ENCODE measurements at places on chromosomes 6 and 20.
A peak's percentile ranks its signal among the peaks of the same experiment; 100 is the strongest.

DNA sequence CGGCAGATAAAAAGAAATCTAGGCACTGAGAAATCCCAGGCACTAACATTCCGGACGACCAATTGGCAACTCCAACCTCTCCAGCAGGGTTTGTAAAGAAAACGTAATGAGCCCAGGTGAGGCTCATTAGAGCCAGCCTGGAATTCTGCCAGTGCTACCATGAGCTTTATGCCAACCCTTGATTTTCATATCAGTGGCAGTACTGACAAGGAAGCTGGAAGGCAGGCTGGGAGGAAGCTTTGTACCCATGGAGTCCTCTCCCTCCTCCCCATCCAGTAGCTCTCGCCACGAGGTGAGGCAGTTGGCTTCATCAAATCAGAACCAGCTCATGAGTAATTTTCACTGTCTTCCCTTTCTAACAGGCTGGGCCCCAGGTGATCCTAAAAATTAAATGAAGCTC lies 250.2 kb downstream of the ZNF217 start:
- DNase-seq, result no peak

GRCh38 chr20:19981031-19981451 lies 36.1 kb upstream of the NAA20 start:
- peak; percentile 93 for DNase-seq

DNA sequence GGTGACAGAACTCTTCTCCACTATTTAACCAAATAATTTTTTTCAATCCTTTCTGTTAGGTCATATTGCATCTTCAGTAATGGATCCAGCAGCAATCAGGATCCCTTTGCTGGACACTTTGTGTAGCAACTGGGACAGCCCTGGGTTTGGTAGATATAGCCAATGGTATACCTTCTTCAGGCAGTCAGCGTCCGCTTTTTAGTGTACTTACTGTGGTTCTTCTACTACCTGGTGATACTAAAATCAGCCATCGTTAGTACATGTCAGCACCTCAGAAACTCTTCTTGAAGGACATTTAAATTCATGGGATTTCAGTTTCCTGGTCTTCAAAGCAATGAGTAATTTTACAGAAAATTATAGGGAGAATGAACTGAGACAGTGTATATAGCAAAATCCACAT lies 93.5 kb downstream of the ADGRG6 start:
- DNase-seq, result no peak

DNA sequence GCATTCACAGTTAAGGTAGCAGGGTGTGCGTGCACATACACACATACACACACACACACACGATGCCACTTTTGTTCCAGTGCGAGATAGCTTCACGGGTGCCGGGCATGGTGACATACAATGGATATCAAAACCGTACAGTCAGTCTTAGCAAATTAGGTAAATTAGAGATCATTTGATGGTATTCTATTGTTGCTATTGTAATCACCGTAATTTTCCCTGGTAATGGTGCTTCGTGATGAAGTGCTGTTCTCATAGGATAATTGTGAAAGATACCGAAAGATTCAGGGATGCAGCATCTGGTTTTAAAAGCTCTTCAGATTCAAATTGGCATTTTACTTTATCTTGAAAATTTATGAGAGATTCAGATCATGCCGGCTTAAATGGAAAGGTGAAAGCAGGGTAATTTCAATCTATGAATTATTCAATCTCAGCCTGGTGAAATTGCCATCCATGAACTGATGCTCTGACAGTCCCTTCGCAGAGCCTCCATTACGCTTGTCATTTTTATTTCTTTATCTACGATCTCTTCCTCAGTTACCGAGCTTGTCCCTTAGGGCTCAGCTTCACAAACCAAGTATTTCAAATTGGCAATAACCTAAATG lies 71.3 kb upstream of the SOX4 start:
- no peak for DNase-seq

DNA sequence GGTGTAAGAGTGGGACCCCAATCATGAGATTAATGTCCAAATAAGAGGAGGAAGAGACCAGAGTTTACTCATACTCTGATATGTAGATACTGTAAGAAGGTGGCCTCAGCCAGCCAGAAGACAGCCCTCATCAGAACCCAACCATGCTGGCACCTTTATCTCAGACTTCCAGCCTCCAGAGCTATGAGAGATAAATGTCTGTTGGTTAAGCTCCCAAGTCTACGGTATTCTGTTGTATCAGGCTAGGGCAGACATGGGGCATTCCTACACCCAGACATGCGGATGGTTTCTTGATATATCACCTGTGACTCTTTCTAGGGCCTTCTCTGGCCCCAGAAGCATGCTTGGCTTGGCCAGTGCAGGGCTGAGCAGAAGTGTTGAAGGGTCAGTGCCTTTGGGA lies 247.4 kb upstream of the RIN2 start:
- no peak for DNase-seq

- DNase-seq, result no peak
Measured at GRCh38 chr20:49199729-49200293, 11.7 kb upstream of the STAU1 start.

- no peak for DNase-seq
Measured at GRCh38 chr20:61516346-61517208, 264.5 kb downstream of the CDH4 start.

- DNase-seq, result peak; percentile 95
Measured at GRCh38 chr20:4546786-4547185, 174.9 kb upstream of the PRND start.

DNA sequence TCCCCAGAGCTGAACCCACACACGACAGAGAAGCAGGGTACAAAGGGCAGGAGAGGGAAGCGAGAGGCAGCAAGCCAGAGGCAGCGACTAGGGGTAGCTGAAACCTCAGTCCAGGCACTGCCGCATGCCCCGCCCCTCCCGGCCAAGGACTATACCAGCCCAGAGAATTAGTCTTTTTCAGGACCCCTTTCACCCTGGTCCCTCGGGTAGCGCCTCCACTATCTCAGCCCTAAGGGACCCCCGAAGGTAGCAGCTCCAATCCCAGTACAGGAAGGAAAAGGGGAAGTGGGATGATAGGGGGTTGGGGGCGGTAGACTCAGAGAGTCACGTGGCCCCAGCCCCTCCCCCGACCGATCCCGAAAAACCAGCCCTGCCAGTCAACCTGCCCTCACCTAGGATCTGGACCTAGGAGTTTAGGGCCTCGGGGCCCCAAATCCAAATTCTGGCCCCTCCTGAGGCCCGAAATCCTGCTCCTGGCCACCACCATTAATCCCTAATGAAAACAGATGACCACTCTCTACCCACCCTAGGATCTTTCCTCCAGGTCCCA lies 1.3 kb downstream of the RGL2 start:
- DNase-seq, result no peak

GRCh38 chr6:137237413-137238170 lies 18.4 kb upstream of the IFNGR1 start:
- peak; percentile 87 for DNase-seq

GRCh38 chr6:15033850-15034203 lies 212.0 kb upstream of the JARID2 start:
- DNase-seq, result no peak

GRCh38 chr6:119467488-119468081 lies 118.0 kb upstream of the MAN1A1 start:
- DNase-seq, result peak; percentile 39

DNA sequence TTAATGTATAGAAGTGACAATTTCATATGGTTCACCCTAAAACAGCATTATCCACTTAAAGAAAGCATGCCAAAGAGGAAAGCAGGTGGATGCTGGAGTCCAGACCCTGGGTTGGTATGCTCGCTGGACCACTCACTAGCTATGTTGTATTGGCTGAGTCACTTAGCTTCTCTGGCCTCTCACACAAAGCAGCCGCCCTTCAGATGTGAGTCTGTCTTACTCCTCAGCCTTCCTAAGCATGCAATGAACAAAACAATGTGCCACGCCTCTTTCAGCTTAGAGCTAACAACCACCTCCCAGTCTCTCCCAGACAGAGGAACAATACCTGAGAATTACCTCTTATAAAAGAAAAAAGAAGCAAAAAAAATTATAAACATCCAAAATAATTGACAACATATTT lies 29.4 kb downstream of the SIM1 start:
- peak; percentile 61 for DNase-seq

GRCh38 chr20:56223352-56223751 lies 25.2 kb upstream of the MC3R start:
- no peak for DNase-seq

DNA sequence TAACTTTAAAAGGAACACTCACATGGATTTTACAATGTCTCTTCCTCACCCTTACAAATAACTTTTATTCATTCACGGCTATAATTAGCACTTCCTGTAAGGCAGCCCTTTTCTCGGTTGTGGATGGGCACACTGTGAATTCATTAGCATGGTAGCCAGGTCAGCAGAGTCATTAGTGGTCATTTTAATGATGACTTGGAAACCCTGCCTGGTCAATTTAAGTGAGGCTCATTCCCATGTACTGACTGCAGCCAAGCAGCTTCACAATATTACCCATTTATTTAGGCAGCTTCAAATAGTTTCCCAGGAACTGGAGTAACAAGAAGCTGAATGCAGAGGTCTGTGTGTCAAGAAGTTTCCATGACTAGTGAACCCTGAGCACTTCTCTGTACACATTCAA lies 248.8 kb downstream of the KHDC1L start:
- no peak for DNase-seq

DNA sequence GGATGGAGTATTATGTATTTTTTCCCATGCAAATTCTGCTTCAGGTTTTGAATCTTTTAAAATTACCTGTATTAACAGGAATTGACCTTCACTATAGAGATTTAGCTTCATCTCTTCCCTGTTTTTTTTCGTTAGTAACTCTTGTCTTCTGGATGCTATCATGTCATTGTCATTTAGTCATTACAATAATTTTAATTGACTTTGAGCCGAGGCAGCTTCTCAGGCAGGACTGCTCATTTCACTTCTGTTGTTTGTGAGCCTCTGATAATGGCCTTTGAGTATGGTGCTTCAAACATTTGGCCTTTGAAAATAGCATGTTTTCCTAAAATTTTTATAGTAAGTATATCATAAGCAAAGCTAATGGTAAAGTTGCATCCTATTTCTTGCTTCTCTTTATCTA lies 375.1 kb upstream of the MMS22L start:
- no peak for DNase-seq

DNA sequence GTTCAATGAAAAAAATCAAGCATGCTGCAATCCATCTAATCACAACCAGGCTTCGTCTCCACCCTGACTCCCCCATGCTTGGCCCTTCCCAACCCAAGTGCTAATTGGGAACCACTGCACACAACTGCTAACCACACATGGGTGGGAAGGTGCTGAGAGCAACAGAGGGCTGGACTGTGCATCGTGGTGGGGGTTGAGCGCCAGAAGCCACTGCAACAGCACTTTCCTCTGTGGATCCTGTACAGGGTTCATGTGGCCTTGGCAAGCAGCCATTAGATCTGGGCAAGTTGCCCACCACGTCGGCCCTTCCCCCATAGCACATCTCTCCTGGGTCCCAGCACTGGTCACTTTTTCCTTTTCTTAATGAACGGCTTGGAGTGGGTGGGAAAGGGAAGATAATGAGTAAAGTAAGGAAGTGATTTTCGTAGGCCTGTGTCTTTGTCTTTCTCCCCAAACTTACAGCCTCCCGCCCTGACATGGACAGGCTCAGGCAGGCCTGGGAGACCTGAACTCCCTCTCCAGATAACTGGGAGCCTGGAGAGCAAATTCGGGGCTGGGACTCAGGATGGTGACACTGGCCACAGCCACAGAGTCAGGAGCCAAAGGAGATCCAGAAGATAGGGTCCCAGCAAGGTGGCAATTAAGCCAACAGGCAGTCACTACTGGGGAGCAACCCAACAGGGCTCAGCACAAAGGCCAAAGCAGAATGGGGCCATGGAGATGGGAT lies 34.4 kb upstream of the MRPS10 start:
- DNase-seq, result no peak

DNA sequence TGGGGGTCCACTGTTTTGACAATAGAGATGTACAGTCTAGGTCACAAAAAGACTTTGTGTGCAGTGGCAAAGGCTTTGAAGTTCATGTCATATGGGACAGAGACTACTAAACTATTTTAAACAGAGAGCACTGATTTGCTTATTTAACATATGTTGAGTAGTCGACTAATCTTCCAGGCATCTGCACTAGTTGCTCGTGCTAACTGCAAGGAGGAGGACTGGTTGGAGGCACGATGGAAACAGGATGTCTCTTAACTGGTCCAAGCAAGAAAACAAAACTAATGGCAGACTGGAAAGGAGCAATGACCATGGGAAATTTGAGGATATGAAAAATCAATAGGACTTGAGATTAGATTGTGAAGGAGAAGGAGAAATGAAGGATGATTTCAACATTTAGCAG lies 28.5 kb upstream of the ERVFRD-1 start:
- no peak for DNase-seq

DNA sequence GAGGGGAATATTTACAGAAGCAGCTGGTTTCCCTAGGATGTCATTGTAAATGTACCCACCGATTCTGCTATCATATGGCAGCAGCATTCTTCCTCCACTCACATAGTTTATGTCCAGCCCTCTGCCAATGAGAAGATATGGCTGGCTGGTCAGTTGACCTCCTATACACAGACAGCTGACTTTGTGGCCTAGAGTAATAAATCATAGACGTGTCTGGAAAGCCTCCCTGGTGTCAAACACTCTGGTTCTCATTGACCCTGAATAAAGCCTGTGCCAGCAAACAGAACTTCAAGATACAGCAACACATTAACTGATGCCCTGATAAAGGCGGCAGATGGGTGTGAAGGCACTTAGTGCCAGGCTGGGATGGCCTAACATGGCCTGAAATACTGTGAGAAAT lies 52.6 kb downstream of the GPR63 start:
- no peak for DNase-seq

GRCh38 chr6:144353871-144354314 lies 68.8 kb downstream of the UTRN start:
- no peak for DNase-seq

- no peak for DNase-seq
Measured at GRCh38 chr6:17998003-17998402, 10.6 kb upstream of the KIF13A start.

DNA sequence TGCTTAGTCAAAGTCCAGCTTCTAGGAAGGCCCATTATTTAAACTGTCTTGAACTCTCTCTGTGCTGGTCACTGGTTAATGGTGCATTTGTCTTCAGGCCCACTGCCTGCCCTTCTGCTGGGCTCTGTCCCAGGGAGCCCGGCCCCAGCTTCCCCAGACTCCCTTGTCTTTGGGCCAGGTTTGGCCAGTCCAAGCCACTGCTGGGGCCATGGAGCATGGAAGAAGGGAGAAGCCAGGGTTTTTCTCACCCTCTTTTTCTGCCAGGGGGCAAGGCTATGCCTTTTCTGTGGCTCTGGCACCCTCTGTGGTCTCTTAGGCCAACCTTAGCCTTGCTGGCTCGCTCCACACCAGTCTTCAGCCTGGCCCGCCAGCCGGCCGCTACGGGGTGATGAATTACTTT lies 390.0 kb upstream of the SULF2 start:
- no peak for DNase-seq

Measured in A172 (cell line).